ENCODE measurements at places on chromosomes 13 and 19.
A peak's percentile ranks its signal among the peaks of the same experiment; 100 is the strongest.

GRCh38 chr19:50975766-50976165, 6.4 kb upstream of the KLK6 start:
- no peaks in the 10 kb centered on the region for H3K36me3 ChIP-seq
- H3K4me3 ChIP-seq: no peak overlapping the region
- H3K27ac ChIP-seq: no peak overlapping the region
- H3K27me3 ChIP-seq: peaks cover 70% of the 10 kb centered on the region
- no peak for DNase-seq

- peaks cover 14% of the 10 kb centered on the region for H3K4me1 ChIP-seq
- no peak overlapping the region for H3K27ac ChIP-seq
- no peak overlapping the region for H3K4me3 ChIP-seq
- H3K27me3 ChIP-seq: no peaks in the 10 kb centered on the region
Measured at GRCh38 chr19:58284199-58284598, 5.4 kb downstream of the ZNF8 start.

GRCh38 chr19:45978156-45978555, 4.5 kb upstream of the NOVA2 start:
- peaks cover 6% of the 10 kb centered on the region for H3K4me1 ChIP-seq
- no peaks in the 10 kb centered on the region for H3K36me3 ChIP-seq
- no peak overlapping the region for H3K4me3 ChIP-seq
- DNase-seq: no peak
- H3K27ac ChIP-seq: no peak overlapping the region

- no peaks in the 10 kb centered on the region for H3K4me1 ChIP-seq
- no peak overlapping the region for H3K4me3 ChIP-seq
- H3K36me3 ChIP-seq: no peaks in the 10 kb centered on the region
Measured at GRCh38 chr19:4597975-4598671, 38.6 kb upstream of the SEMA6B start.

GRCh38 chr13:45812695-45813372, 38.7 kb downstream of the SIAH3 start:
- H3K27me3 ChIP-seq: no peaks in the 10 kb centered on the region
- no peaks in the 10 kb centered on the region for H3K36me3 ChIP-seq
- DNase-seq: no peak
- no peak overlapping the region for H3K27ac ChIP-seq
- H3K4me1 ChIP-seq: no peaks in the 10 kb centered on the region

DNA sequence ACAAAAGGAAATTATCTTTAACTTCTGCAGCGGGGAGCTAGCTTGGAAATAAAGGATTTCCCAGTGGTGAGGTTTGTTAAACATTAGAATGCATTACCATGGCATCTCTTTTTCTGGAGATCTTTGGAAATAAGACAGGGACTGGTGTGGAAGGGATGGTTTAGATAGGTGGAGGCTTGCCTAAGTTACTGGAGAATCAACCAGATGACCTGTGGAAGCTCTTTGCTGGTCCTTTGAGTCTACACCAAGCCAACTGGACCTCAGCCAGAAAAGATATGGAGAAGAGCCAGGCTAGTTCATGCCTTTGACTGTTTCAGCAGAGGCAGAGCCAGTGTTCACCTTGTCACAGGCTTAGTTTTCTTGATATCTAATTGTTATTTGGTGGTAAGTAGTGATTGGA, 134.7 kb downstream of the KCNRG start:
- no peak for DNase-seq
- no peak overlapping the region for H3K27ac ChIP-seq
- no peak overlapping the region for H3K4me3 ChIP-seq
- H3K27me3 ChIP-seq: no peaks in the 10 kb centered on the region
- no peaks in the 10 kb centered on the region for H3K4me1 ChIP-seq

DNA sequence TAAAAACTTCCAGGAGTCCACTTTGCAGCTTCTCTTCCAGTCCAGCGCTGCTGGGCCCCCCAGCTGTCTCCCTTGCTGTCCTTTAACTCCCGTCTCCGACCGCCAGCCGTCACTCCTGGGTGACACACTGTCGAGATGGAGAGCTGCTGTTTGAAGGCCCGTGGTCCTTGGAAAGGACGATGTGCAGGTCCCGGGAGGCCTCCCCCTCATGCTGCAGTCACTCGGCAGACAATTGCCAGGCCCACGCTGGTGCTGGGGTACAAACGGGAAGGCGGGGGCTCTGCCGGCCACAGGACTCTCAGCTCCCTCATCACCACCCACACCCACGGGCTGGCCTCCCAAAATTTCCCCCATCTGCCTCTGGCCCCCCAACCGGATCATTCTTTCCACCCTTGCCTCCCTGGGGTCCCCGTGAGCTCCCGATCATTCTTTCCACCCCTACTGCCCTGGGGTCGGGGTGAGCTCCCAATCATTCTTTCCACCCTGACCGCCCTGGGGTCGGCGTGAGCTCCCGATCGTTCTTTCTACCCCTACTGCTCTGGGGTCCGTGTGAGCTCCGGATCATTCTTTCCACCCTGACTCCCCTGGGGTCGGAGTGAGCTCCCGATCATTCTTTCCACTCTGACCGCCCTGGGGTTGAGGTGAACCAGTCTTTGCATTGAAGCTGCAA, 16.0 kb upstream of the ZNF554 start:
- peaks cover 28% of the 10 kb centered on the region for H3K36me3 ChIP-seq
- no peak overlapping the region for H3K27ac ChIP-seq
- no peaks in the 10 kb centered on the region for H3K27me3 ChIP-seq
- H3K4me3 ChIP-seq: no peak overlapping the region
- no peak for DNase-seq

GRCh38 chr13:113178070-113178895, 19.8 kb downstream of the PROZ start:
- peaks cover 63% of the 10 kb centered on the region for H3K36me3 ChIP-seq
- peaks cover 4% of the 10 kb centered on the region for H3K4me1 ChIP-seq
- DNase-seq: no peak
- no peaks in the 10 kb centered on the region for H3K27me3 ChIP-seq
- peak overlapping the region; percentile 45 for H3K27ac ChIP-seq

DNA sequence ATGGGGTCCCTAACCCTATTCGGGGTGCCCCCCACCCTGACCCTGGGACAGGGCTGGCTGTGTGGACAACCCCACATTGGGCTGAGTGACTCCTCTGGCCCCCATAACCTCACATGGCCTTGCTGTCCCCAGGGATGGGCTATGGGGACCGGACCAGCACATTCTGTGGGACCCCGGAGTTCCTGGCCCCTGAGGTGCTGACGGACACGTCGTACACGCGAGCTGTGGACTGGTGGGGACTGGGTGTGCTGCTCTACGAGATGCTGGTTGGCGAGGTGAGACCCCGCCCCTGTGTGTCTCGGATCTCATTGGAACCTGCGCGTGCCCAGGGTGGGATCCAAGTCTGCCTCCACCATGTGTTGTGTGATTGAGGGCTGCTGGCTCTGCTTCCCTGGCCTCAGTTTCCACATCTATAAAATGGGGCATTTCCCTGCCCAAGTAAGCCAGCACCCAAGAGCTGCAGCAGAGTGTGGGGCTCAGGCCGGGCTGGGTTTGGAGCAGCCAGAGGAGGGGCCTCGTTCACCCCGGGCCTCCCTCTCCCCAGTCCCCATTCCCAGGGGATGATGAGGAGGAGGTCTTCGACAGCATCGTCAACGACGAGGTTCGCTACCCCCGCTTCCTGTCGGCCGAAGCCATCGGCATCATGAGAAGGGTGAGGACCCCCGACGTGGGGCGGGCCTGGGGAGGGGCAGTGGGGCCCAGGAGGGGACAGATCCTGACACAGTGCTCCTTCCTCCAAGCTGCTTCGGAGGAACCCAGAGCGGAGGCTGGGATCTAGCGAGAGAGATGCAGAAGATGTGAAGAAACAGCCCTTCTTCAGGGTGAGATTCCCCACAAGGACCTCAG, 4.9 kb downstream of the PTGER1 start:
- H3K4me1 ChIP-seq: peaks cover 30% of the 10 kb centered on the region
- no peak overlapping the region for H3K4me3 ChIP-seq
- DNase-seq: no peak
- peaks cover 16% of the 10 kb centered on the region for H3K27me3 ChIP-seq
- no peak overlapping the region for H3K27ac ChIP-seq

GRCh38 chr13:101530293-101530692, 77.8 kb downstream of the ITGBL1 start:
- no peaks in the 10 kb centered on the region for H3K27me3 ChIP-seq
- H3K36me3 ChIP-seq: no peaks in the 10 kb centered on the region
- H3K4me3 ChIP-seq: no peak overlapping the region

- DNase-seq: no peak
- H3K4me1 ChIP-seq: peaks cover 84% of the 10 kb centered on the region
- H3K27me3 ChIP-seq: no peaks in the 10 kb centered on the region
- no peaks in the 10 kb centered on the region for H3K36me3 ChIP-seq
- H3K4me3 ChIP-seq: no peak overlapping the region
- H3K27ac ChIP-seq: peak overlapping the region; percentile 77
Measured at GRCh38 chr13:21012211-21012610, 49.2 kb downstream of the LATS2 start.

GRCh38 chr13:111791131-111791530, 275.8 kb upstream of the SOX1 start:
- no peak overlapping the region for H3K4me3 ChIP-seq
- no peaks in the 10 kb centered on the region for H3K36me3 ChIP-seq
- no peak for DNase-seq
- H3K27ac ChIP-seq: no peak overlapping the region
- no peaks in the 10 kb centered on the region for H3K27me3 ChIP-seq
- H3K4me1 ChIP-seq: no peaks in the 10 kb centered on the region

GRCh38 chr13:27036236-27036981, 135.2 kb downstream of the USP12 start:
- DNase-seq: no peak
- peak overlapping the region; percentile 88 for H3K27ac ChIP-seq
- H3K36me3 ChIP-seq: no peaks in the 10 kb centered on the region
- H3K4me3 ChIP-seq: no peak overlapping the region
- H3K4me1 ChIP-seq: peaks cover 59% of the 10 kb centered on the region

GRCh38 chr19:20209051-20209450, 42.0 kb downstream of the ZNF486 start:
- H3K4me1 ChIP-seq: no peaks in the 10 kb centered on the region
- no peak overlapping the region for H3K4me3 ChIP-seq
- DNase-seq: no peak
- H3K27me3 ChIP-seq: no peaks in the 10 kb centered on the region

- H3K27me3 ChIP-seq: no peaks in the 10 kb centered on the region
- H3K4me3 ChIP-seq: no peak overlapping the region
- no peaks in the 10 kb centered on the region for H3K4me1 ChIP-seq
- DNase-seq: no peak
- H3K27ac ChIP-seq: no peak overlapping the region
Measured at GRCh38 chr13:111508902-111509509, 188.6 kb downstream of the TEX29 start.

GRCh38 chr13:50071379-50071778, 56.1 kb downstream of the KCNRG start:
- H3K4me1 ChIP-seq: peaks cover 24% of the 10 kb centered on the region
- H3K27me3 ChIP-seq: no peaks in the 10 kb centered on the region
- no peak overlapping the region for H3K4me3 ChIP-seq
- H3K36me3 ChIP-seq: no peaks in the 10 kb centered on the region
- no peak overlapping the region for H3K27ac ChIP-seq
- DNase-seq: no peak

GRCh38 chr13:20230913-20231838, 943 bp downstream of the GJB6 start:
- no peaks in the 10 kb centered on the region for H3K36me3 ChIP-seq
- no peak overlapping the region for H3K4me3 ChIP-seq
- H3K4me1 ChIP-seq: peaks cover 11% of the 10 kb centered on the region
- DNase-seq: no peak
- H3K27ac ChIP-seq: no peak overlapping the region
- H3K27me3 ChIP-seq: peaks cover 20% of the 10 kb centered on the region

GRCh38 chr13:94549232-94550061, 46.5 kb downstream of the TGDS start:
- no peaks in the 10 kb centered on the region for H3K4me1 ChIP-seq
- H3K27ac ChIP-seq: peak overlapping the region; percentile 92
- H3K4me3 ChIP-seq: peak overlapping the region; percentile 68
- H3K27me3 ChIP-seq: no peaks in the 10 kb centered on the region
- H3K36me3 ChIP-seq: no peaks in the 10 kb centered on the region
- peak; percentile 95 for DNase-seq

- no peaks in the 10 kb centered on the region for H3K36me3 ChIP-seq
- H3K27me3 ChIP-seq: no peaks in the 10 kb centered on the region
- no peak overlapping the region for H3K27ac ChIP-seq
Measured at GRCh38 chr13:102702965-102703725, 8.3 kb upstream of the METTL21C start.

- no peak for DNase-seq
- no peaks in the 10 kb centered on the region for H3K4me1 ChIP-seq
- H3K27ac ChIP-seq: no peak overlapping the region
- H3K4me3 ChIP-seq: no peak overlapping the region
Measured at GRCh38 chr13:93621966-93622365, 395.4 kb downstream of the GPC6 start.

GRCh38 chr19:46116121-46116520, 8.4 kb downstream of the IGFL3 start:
- no peak overlapping the region for H3K27ac ChIP-seq
- peaks cover 31% of the 10 kb centered on the region for H3K4me1 ChIP-seq
- no peak overlapping the region for H3K4me3 ChIP-seq
- no peaks in the 10 kb centered on the region for H3K36me3 ChIP-seq

DNA sequence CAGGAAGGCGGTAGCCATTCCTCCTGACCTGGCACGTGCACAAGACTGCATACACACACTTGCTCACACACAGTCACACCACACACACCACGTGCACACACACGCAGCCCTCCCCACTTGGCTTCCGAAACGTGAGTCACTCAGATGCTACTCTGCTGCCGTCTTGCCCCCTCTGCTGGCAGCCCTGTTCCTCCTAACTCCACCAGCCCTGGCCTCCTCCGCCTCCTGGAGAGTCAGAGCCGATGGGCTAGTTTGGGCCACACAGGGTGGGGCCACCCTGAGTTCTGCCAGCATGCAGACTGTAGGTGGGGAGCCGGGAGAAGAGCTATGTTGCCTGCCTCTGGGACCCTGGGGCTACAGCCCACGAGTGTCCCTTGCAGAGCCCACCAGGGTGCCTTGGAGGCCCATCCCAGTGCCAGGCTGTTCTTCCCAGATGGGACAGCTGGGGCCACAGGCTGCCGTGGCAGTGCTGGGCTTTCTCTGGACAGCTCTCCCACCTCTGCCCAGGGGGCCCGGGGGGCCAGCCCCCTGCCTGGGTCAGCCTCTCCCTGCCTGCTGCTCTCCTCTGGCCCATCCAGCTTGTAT, 12.1 kb downstream of the PIN1 start:
- H3K27ac ChIP-seq: peak overlapping the region; percentile 66
- H3K36me3 ChIP-seq: no peaks in the 10 kb centered on the region
- H3K4me3 ChIP-seq: no peak overlapping the region
- peaks cover 48% of the 10 kb centered on the region for H3K4me1 ChIP-seq
- H3K27me3 ChIP-seq: no peaks in the 10 kb centered on the region

GRCh38 chr19:42193706-42194105, 23.8 kb downstream of the DEDD2 start:
- no peak overlapping the region for H3K27ac ChIP-seq
- H3K36me3 ChIP-seq: peaks cover 7% of the 10 kb centered on the region
- no peak overlapping the region for H3K4me3 ChIP-seq
- H3K27me3 ChIP-seq: no peaks in the 10 kb centered on the region

DNA sequence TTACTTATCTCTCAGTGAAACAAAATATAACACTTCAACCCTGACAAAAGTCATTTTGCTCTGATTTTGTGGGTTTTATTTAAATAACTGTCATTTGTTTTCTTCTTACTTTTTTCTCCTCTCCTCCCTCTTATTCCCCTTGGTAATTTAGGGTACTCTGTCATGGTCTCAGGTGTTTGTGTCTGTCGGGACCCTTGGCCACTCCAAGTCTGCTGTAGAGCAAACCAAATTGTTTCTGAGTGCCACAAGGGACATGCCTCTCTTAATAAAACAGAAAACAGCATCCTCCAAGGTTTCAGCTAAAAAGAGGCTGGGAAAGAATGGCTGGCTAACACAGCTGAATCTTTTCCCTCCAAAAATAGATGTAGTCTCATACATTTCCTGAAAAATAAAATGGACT, 573.1 kb upstream of the KLF12 start:
- no peak for DNase-seq
